Neural crest cell (in vitro differentiated cells): ENCODE measurements at places on chromosomes 4 and X.

DNA sequence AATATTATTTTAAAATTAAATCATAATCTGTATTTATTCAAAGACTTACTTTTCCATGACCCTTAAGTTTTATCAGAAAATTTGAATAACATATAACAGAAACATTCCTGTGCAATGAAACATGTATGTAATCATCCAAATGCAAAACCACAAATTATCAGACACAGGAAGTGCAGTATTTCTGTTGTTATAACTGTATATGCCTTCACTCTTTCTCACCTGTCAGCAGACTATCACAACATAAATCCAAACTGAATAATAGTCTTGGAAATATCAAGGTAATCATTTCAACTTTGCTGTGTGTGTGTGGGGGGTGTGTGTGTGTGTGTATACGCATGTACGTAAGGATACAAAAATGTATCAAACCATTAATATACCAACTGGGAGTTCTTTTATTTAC, 285.9 kb downstream of the SLC7A11 start:
- DNase-seq = no peak

DNA sequence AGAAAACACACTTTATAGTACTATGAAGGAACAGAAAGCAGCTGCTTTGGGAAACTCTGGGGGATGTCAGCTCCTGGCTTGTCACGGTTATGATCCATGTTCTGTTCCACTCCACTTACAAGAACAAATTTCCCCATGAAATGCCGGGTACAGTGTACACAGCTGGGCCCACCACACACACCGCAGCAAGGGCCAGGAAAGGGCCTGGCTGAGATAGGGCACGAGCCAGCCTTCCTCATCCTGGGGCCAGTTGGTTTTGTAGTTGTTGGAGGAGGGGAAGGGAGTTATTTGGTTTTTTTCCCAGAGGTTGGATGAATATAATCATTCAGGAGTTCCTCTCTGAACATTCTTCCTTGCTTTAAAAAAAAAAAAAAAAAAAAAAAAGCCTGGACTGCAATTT, 56.8 kb downstream of the SEPSECS start:
- DNase-seq = no peak

DNA sequence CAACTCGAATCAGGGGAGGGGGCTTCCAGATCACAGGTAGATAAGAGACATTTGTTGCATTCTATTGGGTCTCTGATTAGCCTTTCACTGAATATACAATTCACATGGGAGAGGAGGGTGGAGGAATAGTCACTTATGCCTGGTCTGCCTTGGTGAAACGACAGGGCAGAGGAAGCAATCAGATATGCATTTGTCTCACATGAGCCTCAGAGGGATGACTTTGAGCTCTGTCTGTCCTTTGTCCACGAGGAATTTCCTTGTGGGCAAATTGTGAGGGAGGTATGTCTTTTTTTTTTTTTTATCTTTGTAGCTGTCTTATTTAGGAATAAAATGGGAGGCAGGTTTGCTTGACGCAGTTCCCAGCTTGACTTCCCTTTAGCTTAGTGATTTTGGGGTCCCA, 28.5 kb upstream of the TMSB4X start:
- no peak for DNase-seq

GRCh38 chrX:6382284-6382683, 152.6 kb downstream of the VCX3A start:
- DNase-seq = no peak
